ENCODE measurements at places on chromosomes 11 and 22. TPM values are rescaled to one million over a fixed set of nuclear protein-coding genes. Genes with fewer than 3 reads are reported as not detected.

GRCh38 chr22:25728071-25728470 is 13.9 kb upstream of the MYO18B start:
- no peak overlapping the region for H3K27ac ChIP-seq
- H3K27me3 ChIP-seq = no peaks in the 10 kb centered on the region
- no peak overlapping the region for H3K4me3 ChIP-seq
- DNase-seq = no peak
- peaks cover 8% of the 10 kb centered on the region for H3K4me1 ChIP-seq

GRCh38 chr11:33557201-33557600 is 143.4 kb downstream of the C11orf91 start:
- peaks cover 17% of the 10 kb centered on the region for H3K36me3 ChIP-seq
- H3K27me3 ChIP-seq = no peaks in the 10 kb centered on the region
- no peak for DNase-seq

Gene MMP12
- 2.0 TPM for polyA plus RNA-seq

- peaks cover 45% of the 10 kb centered on the region for H3K36me3 ChIP-seq
- H3K27ac ChIP-seq = no peak overlapping the region
- H3K4me3 ChIP-seq = no peak overlapping the region
These were observed 848 bp upstream of the PTPRCAP start for GRCh38 chr11:67438158-67438902.

DNA sequence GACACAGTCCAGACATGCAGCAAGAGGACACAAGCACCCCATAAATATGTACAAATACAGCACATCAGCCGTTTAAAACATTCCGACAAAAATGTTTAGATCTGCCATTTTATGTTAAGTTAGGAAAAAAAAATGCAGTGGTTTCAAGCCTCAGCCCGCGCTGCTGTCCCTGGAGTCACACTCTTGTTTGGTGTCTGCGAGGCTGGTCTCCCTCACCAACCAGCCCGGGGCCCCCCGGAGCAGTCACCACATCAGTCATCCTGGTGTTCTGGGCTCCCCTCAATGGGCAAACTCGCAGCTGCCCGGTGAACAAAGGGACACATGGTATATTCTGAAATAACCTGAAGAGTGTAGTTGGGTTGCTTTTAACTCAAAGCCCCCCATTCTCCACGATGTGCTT is 1022.2 kb downstream of the BRD1 start:
- H3K4me3 ChIP-seq = no peak overlapping the region
- H3K36me3 ChIP-seq = no peaks in the 10 kb centered on the region
- H3K27me3 ChIP-seq = no peaks in the 10 kb centered on the region
- no peak for DNase-seq

- H3K36me3 ChIP-seq = no peaks in the 10 kb centered on the region
- no peak for DNase-seq
- H3K27me3 ChIP-seq = no peaks in the 10 kb centered on the region
- H3K27ac ChIP-seq = no peak overlapping the region
- no peak overlapping the region for H3K4me3 ChIP-seq
These were observed 175.7 kb upstream of the CARD18 start for GRCh38 chr11:105315287-105315686.

Gene MIAT
- 10.4 TPM for polyA plus RNA-seq

Gene SMC1B
- not detected for polyA plus RNA-seq

Gene CEND1
- 3.6 TPM for polyA plus RNA-seq

- H3K36me3 ChIP-seq = no peaks in the 10 kb centered on the region
- no peaks in the 10 kb centered on the region for H3K27me3 ChIP-seq
- H3K27ac ChIP-seq = no peak overlapping the region
- H3K4me3 ChIP-seq = no peak overlapping the region
These were observed 4.5 kb downstream of the GSTT2 start for GRCh38 chr22:23984430-23984829.

GRCh38 chr11:134041791-134042696 is 26.8 kb upstream of the JAM3 start:
- no peaks in the 10 kb centered on the region for H3K27me3 ChIP-seq
- H3K27ac ChIP-seq = no peak overlapping the region
- no peak overlapping the region for H3K4me3 ChIP-seq

All from SK-N-SH (cell line).